Stimulated activated CD8-positive, alpha-beta memory T cell treated with anti-CD3 and anti-CD28 coated beads, Interleukin-4, amount 100 ng/mL, for 4 hours (primary cell): ENCODE measurements at places on chromosomes 7 and 10.

GRCh38 chr10:113820507-113820906 lies 33.4 kb downstream of the DCLRE1A start:
- DNase-seq, result no peak

DNA sequence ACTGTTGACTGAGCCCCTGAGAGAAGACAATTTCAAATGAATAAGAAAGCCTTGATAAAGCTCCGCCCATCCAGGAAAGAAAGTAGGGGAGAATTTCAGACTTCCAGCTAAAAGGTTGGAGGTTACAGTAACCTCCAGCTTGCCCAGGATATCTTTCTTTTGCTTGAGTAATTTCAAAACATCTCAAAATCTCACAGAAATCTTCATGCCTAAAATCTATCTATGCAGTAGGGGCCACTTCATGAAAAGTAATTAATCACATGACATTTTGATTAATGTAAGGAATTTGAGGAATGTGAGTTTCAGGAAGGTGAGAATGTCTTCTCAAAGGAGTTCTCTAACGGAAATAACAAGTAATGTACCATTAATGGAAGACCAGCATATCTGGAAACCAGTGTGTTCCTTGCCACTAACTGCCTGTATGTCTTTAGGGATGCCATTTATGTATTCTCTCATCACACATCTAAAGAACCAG lies 24.2 kb downstream of the TRIL start:
- DNase-seq, result no peak

- DNase-seq, result no peak
These were observed 410.4 kb upstream of the NPVF start for GRCh38 chr7:25638590-25639244.

GRCh38 chr7:4470246-4470645 lies 211.8 kb upstream of the FOXK1 start:
- no peak for DNase-seq

DNA sequence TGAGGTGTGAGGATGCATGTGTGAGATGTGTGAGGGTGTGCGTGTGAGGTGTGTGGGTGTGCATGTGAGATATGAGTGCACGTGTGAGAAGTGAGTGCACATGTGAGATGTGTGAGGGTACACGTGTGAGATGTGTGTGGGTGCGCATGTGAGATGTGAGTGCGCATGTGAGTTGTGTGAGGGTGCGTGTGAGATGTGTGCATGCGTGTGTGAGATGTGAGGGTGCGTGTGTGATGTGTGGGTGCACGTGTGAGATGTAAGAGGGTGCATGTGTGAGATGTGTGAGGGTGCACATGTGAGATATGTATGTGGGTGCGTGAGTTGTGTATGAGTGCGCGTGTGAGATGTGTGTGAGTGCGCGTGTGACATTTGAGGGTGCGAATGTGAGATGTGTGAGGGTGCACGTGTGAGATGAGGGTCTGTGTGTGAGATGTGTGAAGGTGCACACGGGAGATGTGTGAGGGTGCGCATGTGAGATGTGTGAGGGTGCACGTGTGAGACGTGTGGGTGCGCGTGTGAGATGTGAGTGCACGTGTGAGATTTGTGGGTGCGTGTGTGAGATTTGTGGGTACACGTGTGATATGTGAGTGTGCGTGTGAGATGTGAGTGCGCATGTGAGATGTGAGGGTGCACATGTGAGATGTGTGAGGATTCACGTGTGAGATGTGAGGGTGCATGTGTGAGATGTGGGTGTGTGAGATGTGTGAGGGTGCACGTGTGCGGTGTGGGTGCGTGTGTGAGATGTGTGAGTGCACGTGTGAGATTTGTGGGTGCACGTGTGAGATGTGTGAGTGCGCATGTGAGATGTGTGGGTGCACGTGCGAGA lies 30.5 kb downstream of the PPIF start:
- DNase-seq, result no peak
